Liver (tissue), 10 donors: ENCODE measurements at places on chromosomes 2 and 18. TPM values are rescaled to one million over a fixed set of nuclear protein-coding genes. Genes with fewer than 3 reads are reported as not detected.

The TFPI gene
- 211 TPM for polyA plus RNA-seq

The FOXD4L1 gene
- not detected for polyA plus RNA-seq

GRCh38 chr2:109351164-109351756, 222.3 kb downstream of the SH3RF3 start:
- peak; percentile 23 for DNase-seq

- DNase-seq = no peak
Measured at GRCh38 chr2:194004590-194005206, 1652.3 kb upstream of the SLC39A10 start.

DNA sequence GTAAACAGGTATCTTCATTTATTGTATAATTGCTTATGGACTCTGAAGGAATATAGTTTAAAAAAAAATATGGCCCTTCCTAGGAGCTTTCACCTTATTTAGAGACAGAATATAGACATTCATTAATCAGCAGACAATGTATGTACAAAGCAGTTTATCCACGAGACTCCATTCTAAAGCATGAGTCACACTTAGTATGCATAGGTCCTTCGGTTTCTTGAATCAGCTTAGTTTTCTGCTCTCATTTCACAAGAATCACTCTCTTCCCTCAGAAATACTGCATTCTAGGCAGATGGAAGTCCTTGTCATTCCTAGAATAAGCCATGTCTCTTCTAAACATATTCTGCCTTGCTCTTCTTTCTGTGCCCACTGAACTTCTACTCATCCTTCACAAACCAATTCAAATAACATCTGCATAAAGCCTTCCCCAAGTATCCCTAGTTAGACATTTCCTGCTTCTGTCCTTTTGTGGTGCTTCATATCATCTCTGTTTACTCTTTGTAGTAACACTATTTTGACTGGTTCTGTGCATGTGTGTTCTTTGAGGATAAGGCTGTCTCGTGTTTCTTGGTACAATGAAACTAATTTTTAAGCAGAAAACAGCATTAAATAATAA, 84.5 kb downstream of the PTRHD1 start:
- no peak for DNase-seq

DNA sequence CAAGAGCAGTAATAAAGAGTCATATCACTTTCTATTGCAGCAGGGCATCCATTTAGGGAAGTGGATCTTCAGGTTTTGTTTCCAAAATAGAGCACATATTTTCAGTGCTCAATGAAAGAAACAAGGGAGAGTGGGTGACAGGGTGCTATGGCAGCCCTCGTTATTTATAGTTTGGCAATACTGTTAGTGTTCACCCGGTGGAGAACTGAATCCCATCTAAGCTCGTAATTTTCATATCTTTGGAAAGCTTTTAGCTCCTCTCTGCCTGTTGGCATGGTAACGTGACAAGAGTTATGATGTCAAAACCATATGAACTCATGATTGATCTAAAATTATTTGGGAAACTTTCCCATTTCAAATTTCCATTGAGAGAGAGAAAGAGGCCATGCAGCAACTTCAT, 331.9 kb downstream of the LRRTM1 start:
- no peak for DNase-seq
